NCI-H2081 treated with DMSO at 0.1 percent for 48 hours (cell line): ENCODE measurements at places on chromosomes 12 and 14.

DNA sequence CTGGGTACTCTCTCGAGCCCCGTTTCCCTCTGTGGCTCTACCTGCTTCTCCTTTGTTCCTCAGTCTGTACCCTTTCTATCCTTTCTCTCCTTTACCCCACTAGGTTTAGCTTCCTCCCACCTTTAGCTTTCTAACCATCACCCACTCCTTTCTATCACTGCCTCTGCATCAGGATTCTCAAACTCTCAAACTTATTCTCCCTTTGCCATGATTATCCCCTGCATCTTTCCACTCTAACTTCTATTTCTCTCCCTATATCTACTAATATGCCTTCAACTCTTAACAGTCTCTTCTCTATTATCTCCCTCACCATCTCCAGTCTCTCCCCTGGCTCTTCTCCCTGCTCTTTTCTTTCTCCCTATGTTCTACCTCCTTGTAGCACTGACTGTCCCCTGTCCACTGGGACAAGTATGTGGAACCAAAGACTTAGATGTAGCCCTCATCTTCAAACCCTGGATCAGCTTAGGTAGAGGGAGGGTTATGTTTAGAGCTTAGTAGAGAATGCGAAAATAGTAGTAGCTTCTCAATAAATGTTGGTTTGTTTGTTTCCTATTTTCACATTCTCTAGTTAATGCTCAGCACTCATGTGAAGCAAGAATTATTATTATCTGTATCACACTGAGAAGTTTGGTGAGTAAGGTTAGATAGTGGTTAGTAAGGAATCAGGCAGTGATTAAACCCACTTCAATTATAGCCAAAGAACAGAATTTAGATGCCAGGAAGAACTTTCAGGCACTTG lies 3.4 kb downstream of the GDF11 start:
- DNase-seq = no peak

DNA sequence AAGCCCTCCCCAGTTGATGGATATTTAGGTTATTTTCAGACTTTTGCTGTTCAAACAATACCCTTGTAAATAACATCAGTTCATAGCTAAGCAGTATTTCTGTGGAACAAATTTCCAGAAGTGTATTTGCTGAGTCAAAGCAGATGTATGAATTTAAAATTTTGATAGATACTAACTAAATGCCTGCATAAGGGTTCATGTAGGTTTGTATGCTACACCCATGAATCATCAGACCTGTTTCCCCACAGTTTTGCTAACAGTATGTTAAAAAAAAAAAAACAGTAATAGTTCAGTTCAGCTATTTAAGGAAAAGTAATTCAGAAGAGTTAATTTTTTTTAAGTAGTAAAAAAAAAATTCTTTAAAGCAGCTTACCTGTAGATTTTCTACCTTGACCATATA lies 236.1 kb upstream of the DIO2 start:
- DNase-seq = no peak

- no peak for DNase-seq
These were observed 29.8 kb upstream of the STRAP start for GRCh38 chr12:15852383-15852782.

GRCh38 chr12:119060847-119061796 lies 79.8 kb downstream of the SRRM4 start:
- no peak for DNase-seq

- DNase-seq = no peak
These were observed 61.1 kb upstream of the FLRT2 start for GRCh38 chr14:85468816-85469215.

- DNase-seq = no peak
These were observed 51.1 kb downstream of the APAF1 start for GRCh38 chr12:98696036-98696646.

- no peak for DNase-seq
These were observed 543.4 kb downstream of the RPL10L start for GRCh38 chr14:46108228-46108627.

DNA sequence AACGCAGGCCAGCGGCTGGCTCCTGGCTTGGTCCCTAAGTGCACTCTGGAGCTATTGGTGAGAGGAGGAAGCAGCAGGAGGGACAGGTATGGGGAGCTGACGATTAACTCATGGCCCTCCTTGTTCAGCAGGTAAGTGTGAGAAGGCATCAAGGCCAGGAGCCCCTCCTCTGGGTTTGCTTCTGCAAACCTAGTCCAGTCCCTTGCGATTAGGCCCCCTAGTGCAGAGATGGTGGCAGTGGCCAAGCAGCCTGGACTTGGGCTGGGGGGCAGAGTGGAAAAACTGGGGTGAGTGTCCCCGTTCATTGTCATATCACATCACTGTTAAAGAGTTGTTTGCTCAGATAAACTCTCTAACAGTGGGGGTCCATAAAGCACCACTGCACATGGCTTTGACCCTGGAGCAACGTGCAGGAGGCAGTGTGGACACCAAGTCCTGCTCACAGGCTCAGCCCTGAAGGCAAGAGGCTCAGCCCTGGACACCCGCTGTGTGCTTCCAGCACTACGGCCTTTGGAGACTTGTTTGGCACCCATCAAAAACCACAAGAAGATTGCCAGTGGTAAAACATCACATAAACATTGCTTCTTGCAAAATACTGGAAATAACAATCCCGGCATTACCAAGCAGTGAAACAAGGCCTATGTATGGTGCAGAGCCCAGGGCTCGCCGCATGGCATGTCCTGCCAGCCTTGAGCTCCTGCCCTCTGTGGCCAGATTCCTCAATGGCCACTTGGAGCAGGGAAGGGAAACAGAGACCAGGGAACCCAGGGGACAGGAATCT lies 184.3 kb upstream of the RTL1 start:
- no peak for DNase-seq

DNA sequence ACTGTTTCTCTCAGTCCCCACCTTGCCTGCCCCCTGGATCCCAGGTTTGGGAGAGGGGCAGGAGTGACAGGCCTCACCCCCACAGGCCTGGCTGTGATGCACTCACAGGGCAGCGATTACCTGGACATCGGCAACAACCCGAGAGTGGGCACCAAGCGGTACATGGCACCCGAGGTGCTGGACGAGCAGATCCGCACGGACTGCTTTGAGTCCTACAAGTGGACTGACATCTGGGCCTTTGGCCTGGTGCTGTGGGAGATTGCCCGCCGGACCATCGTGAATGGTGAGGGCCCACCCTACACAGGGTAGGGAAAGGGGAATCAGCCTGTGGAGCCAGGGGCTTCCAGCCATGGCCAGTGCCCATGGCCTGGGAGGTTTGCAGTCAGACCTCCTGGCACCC lies 8.6 kb downstream of the ACVRL1 start:
- DNase-seq = no peak

DNA sequence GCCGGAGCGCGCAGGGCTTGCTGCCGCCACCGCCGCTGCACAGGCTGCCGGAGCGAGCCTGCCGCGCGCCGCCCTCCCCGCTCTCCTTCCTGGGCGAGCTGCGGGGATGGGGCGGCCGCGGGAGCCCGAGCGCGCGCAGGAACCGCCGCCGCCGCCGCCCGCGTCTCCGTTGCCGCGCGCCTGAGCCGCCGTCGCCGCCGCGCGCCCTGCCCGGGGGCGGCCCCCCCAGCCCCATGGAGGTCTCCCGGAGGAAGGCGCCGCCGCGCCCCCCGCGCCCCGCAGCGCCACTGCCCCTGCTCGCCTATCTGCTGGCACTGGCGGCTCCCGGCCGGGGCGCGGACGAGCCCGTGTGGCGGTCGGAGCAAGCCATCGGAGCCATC lies 352 bp downstream of the PLXNC1 start:
- no peak for DNase-seq

DNA sequence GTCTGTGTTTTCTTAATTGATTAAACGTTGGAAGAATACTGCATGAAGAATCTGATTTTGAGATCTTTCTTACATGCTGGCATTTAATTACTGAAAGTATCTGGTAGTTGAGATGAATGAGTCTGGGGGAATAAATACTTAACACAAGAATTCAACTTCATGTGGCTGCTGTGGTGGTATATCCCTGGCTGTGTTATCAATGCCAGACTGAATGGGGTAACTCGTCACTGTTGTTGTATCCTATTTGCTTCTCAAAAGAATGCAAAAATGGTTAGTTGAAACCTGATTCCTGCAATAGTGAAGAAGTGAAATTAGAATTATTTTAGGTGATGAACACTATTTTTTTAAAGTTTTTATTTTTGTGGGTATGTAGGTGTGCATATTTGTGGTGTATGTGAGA lies 72.5 kb downstream of the HMGA2 start:
- no peak for DNase-seq

- no peak for DNase-seq
These were observed 150.5 kb upstream of the BCL2L14 start for GRCh38 chr12:11920231-11920630.

DNA sequence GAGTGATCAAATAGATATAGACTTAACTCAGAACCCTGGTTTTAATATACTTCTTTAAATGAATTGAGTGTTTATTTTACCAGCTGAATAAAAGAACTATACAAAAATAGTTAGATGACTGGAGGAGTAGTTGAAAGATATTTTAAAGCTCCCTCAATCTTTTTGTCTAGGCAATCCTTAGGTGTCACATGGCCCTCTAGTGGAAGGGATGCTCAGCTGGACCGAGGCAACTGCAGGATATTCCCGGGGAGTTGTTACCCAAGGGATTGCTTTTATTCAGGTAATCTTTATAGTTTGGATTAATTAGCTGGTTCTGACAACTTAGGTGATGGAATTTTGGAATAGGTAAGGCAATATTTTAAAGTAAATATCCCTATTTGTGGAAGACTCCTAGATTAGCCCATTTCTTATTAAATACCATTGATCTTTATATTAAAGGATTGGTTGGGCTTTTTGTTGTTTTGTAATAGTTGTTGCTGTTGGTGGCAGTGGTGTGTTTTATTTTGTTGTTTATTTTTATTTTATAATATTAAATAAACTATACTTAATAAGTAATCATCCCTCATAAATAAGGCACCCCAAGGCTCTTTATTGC lies 57.1 kb downstream of the ZDHHC17 start:
- no peak for DNase-seq

GRCh38 chr12:115922952-115923564 lies 354.4 kb downstream of the MED13L start:
- DNase-seq = no peak

- no peak for DNase-seq
These were observed 39.1 kb downstream of the RNFT2 start for GRCh38 chr12:116777245-116777644.

- DNase-seq = no peak
These were observed 3.3 kb upstream of the PDZRN4 start for GRCh38 chr12:41184864-41185263.

DNA sequence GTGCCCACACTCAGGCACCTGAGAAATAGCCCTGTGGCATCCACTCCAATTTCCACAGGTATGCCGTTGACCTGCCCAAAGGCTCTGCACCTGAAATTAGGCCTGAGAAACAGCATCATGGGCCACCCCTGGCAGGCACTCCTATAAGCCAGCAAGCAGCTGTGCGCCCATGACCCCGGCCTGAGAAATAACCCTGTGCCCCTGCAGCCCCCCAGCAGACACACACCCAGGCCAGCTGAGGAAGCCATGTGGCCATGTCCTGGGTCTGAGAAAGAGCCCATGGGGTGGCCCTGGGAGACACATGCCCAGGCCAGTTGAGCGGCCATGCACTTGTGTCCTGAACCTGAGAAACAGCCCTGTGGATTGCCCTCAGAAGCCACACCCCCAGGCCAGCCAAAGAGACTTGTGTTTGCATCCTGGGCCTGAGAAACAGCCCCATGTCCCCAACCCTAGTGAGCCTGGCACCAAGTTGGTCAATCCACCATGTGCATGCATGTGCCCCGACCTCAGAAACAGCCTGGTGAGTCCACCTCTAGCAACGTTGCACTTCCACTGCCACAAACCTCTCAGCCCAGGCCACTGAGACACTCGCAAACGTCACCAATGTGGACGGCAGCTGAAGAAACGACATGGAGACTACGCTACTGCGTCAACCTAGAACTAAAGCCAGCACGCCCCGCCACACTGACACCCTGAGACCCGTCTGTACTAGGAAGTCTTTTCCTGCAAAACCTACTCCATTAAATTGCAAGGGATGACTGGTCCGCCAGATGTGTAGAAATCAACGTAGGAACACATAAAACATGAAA lies 411.9 kb downstream of the TMEM121 start:
- no peak for DNase-seq

DNA sequence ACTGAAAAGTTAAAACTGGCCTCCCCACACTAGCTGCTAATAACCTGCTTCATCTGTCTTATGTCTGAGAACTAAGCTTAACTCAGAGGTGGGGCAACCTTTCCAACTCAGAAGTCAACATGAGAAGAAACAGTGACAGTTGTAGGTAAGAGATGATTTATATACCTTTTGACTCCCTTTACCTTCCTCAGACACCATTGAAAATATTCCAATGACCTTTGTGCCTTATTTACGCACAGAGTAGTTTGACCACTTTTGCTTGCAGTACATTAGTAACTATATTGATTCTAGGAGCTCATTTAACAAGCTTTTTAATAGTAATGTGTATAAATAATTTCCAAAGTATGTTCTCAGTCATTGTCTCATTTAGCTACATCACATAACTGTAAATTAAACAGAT lies 77.6 kb downstream of the ALX1 start:
- no peak for DNase-seq

DNA sequence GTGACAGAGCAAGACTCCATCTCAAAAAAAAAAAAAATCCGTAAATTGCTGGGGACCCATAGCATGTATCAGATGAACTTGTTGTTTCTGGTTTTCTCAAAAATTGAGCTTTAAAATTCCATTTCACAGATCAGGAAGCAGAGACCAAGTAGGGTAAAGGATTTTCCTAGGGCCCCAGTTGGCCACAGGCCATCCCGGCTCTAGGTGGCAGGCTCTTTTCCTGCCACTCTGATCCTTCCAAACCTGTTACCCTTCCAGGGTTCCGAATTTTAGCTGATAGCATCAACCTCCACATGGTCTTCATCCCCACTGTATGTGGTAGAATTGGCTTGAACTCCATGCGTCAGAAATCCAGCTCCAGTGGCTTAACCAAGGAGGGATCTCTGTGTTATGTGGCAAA lies 36.1 kb upstream of the BDKRB2 start:
- DNase-seq = no peak

DNA sequence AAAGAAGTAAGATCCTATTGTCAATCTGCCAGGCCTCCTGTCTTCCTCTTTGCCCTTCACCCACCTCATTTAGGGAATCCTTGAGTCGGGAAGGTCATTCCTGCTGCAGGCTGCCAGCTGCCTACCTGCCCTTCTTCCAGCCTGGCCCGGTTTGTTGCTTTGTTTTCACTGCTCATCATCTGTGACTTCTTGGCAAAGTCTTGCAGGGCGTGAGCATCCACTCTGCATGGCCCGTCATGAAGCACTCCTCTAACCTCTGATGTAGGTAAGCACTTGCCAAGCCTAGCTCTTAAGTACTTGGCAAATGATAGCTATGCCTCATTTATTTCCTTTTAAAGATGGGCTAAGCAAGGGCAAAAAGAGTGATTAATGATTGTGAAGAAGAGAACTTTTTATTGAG lies 192.8 kb downstream of the NRXN3 start:
- no peak for DNase-seq
